ENCODE measurements at places on chromosomes 11 and 22.

- no peak for DNase-seq
These were observed 22.3 kb upstream of the NRGN start for GRCh38 chr11:124717421-124717785.

- DNase-seq, result no peak
These were observed 10.5 kb downstream of the KIAA0930 start for GRCh38 chr22:45230026-45230721.

GRCh38 chr11:122726028-122726427 is 70.5 kb downstream of the UBASH3B start:
- no peak for DNase-seq

GRCh38 chr22:44571566-44572413 is 73.8 kb upstream of the RTL6 start:
- DNase-seq, result no peak

DNA sequence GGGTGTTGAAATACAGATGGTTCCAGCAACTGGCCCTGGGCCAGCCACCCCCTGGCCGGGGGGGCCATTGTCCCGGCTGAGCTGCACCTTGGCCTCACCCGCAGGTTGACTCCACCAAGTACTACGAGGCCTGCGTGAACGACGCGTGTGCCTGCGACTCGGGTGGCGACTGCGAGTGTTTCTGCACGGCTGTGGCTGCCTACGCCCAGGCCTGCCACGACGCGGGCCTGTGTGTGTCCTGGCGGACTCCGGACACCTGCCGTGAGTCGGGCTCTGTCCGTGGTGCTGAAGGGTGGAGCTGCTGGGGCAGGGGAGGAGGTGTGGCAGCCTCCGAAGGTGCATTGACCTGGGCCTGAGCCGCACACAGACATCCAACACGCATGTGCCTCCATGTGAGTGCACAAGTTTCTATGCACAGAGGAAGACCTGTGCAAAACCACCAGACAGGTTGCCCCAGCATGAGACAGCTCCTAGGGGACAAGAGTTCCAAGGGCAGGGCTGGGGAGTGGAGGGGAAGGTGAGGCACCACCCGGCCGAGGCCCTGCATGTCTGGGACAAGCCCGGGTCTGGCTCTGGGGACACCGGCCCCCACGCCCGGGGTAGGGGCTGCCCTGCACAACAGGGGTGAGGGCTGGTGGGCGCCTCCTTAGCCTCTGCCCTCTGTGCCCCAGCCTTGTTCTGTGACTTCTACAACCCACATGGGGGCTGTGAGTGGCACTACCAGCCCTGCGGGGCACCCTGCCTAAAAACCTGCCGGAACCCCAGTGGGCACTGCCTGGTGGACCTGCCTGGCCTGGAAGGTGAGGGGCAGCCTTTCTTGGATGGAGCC is 16.1 kb downstream of the MUC5B start:
- DNase-seq, result no peak

DNA sequence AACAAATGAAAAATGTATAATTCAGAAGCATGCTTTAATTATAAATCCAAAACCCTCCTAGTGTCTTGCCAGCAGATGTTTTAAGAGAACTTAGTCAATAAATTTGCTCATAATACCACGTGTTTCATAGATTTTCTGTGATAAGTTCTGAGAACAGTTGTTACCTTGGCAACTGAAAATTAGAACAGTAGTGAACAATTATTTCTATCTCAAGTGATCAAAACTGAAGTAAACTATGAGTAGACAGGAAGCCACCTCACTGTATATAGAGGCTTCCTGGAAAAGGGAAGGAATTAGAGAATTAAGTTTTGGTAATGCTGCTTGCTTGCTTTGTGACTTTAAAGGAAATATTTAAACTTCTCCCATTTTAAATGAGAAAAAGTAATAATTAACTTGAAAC is 266.0 kb upstream of the ANO3 start:
- DNase-seq, result no peak

DNA sequence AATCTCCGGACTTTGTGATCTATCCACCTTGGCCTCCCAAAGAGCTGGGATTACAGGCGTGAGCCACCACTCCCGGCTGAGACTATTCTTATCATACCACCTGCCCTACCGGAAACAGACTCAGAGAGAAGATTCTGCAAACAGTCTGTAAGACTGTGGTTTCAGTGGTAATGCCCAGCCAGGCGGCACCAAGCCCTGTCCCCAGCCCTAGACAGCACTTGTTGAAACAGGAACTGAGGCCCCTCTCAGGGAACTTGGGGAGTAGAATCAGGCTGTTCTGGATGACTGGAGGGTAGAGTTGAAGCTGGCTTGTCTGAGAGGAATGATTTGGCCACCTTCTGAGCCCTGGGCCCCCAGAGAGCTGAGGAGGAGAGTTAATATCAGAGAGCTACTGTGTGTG is 1.3 kb upstream of the INSC start:
- DNase-seq, result no peak

DNA sequence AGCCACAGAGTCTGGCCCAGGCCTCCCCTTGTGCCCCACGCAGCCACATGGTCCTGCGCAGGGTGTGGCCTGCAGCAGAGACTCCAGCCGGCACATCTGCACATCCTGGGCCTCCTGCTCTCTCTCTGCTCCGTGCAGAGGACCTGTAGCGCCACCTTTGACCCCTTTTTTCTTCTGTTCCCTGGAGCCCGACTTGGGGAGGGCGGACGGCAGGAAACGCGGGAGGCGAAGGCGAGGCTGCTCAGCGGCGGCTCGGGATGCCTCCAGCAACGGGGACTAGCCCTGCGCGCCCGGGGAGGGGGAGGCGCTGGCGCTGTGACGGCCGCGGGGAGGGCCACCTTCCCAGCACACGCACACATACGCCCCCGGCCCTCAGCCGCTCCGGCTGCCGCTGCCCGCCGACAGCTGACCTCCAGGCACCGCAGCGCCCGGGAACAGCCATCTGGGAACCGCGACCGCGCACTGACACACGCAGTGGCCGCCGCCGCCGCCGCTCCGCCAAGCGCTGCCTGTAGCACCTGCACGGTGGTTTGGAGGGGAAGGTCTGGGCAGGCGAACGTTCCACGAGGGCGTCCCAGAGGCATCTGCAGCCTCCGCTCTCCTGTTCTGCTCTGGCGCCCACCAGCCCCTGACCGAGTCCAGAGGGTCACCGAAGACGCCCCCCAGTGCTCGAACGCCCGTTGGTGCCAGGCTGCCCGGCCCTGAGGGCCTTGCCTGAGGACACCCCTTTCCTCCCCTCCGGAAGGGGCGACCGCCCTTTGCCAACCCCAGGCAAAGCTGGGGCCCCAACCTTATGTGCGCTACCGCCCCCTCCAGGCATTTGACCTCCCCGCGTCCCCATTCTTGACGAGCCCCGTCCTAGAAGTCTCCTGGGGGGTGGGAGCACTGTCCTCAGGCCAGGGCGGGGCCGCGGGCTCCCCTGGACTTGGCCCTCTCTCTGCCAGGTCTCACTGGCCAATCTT is 16.9 kb upstream of the C22orf42 start:
- no peak for DNase-seq

GRCh38 chr22:25060522-25061071 is 108.1 kb downstream of the KIAA1671 start:
- no peak for DNase-seq

DNA sequence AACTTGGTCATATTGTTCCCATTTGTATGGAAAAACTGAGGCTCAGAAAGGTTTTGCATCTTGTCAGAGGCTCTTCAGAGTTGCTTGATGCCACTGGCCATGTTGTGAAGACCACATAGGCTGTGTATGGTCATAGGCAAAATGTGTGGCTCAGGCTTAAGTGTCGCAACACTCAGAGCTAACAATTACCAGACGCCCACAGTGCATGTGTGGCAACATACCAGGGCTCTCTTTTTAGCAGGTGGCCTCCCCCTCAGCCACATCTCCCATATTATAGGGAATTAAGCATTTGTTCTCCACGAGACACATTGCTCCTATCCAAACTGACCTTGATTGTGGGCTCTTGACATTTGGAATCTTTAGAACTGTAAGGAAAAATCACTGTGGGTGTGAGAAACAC is 802.5 kb downstream of the DLG2 start:
- no peak for DNase-seq

- no peak for DNase-seq
These were observed 108.7 kb upstream of the SNX19 start for GRCh38 chr11:131025020-131025419.

DNA sequence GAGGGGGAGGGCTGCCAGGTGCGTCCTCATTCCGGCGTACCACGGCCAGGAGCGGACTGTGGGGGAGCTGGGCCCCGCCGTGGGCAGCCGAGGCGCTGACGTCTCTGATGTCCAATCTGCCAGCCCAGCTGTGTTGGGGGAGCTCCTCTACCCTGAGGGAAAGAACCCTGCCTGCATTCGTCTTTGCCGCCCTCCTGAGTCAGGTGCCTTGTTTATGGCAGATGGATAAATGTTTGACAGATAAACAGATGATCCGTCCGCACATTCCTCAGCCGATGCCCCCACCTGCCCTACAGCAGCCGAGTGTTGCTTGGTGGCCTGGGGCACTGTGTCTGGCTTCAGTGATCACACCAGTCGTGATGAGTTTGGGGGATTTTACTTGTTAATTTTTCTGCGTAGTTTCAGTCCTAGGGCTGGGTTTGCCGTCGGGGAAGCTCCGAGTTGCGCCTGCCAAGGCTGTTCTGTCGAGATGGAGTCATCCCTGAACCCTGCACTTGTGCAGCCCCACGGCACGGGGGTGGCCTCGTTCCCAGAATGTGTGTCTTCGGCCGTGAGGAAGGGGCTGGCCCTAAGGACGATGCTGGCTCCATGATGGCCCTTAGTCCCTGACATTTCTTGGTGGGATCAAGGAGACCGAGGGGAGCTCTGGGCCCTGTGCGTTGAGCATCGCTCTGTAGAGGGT is 1083.9 kb downstream of the BRD1 start:
- no peak for DNase-seq

- DNase-seq, result no peak
These were observed 170.0 kb upstream of the PDGFD start for GRCh38 chr11:104333977-104334376.

GRCh38 chr11:27209562-27210005 is 153.4 kb downstream of the CCDC34 start:
- DNase-seq, result no peak

DNA sequence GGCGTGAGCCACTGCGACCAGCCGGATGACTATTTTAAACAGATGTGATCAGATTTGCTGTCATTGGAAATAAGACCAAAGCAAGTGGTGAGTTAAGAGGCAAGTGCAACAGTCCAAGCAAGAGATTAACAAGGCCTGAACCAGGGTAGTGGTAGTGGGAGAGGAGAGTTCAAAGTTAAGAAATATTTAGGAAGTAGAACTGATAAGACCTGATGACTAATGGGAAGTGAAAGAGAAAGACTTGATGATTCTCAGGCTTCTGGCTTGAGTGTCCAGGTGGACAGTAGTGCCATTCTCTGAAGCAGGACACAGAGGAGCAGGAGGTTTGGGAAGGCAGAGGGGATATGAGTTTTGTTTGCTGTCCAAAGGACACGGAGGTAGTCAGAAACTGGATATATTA is 7.2 kb downstream of the NDUFC2 start:
- no peak for DNase-seq

- no peak for DNase-seq
These were observed 375.3 kb downstream of the DYNC2H1 start for GRCh38 chr11:103484545-103484944.

DNA sequence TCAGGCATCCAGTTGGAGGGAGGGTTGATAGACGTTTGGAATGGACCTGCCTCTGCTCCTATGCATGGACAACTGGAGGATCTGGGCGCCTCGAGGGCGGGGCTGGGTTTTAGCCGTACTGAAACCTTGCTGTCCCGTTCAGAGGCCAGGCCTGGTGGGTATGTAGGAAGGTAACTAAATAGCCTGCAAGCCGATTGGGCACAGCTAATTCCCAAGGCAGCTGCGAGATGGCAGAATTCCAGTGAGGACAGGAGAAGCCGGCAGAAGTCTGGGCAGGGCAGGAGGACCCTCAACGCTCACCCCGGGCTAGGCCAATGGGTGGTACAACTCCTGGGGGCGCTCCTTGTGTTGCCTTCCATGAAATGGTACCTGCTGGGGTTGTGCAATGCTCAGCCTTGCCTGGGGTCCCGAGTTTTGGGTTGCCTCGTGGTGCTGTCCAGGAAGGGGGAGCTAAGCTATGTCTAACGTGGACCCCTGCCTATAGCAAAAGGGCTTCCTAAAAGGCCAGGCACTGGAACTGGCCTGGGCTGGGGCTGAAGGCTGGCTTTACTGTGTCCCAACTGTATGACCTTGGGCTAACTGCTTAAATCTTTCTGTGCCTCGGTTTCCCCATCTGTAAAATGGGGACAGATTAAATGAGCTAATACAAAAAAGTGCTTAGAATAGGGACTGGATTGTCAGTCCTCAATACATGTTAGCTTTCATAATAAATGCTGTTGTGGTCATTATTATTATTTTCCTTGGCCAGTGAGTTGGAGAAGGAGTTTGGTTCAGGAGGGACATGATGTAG is 30.1 kb upstream of the CD82 start:
- DNase-seq, result no peak

DNA sequence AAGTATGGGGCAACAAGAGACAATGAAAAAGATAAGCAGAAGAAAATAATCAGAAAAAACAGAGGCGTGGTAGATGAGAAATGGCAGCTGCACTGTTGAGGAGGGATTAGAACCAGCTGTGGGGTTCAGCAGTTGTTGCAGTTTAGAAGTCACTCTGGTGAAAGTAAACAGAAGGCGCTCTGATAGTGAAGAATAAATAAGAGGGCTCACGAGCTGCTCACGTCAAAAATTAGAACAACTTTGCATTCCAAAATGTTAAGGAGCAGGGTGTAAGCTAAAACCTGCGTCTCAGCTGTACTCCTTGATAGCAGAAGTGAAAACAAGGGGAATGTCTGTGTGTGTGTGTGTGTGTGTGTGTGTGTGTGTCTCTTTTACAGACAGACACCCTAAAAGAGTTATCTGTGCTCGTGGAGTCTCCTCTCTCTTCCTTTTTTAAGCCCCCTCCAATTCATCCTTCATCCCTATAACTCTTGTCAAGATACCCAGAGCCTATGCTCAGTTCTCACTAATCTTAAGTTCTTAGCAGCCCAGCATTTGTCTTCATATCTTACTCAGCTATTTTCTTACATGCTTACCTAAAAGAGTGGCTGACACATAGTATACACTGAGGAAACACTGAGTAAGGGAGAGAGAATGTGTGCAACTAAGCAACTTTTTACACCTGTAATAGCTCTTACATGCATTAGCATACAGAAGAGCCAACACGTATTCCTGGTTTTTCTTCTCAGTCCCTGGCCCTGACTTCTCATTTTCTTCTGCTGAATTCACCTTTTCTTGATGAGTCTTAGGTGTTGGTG is 8.9 kb downstream of the TTC17 start:
- no peak for DNase-seq

DNA sequence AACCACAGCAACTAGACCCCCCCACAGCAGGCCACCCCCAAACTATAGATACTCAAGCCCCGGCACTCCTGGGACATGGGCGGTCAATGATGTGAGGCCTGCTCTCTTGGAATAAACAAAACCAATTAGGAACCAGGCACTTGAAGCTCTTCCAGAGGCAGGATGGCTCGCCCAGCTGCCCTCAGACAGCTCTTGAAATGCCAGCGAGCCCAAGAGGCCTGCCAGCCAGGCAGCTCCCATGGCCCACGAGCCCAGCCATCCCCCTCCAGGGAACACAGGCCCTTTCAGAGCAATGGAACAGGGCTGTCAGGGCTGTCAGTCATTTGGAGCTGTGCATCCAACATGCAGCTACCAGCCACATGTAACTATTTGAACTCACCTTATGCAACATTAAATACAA is 34.0 kb upstream of the TFIP11 start:
- no peak for DNase-seq

- no peak for DNase-seq
These were observed 400.7 kb downstream of the MN1 start for GRCh38 chr22:27400811-27401210.
